Stimulated activated naive CD8-positive, alpha-beta T cell treated with anti-CD3 and anti-CD28 coated beads, Interleukin-15, Interleukin-2, amounts not matched to agents 100 U/mL and 50 U/mL, for 24 hours (primary cell): ENCODE measurements at places on chromosomes 13 and 19.

DNA sequence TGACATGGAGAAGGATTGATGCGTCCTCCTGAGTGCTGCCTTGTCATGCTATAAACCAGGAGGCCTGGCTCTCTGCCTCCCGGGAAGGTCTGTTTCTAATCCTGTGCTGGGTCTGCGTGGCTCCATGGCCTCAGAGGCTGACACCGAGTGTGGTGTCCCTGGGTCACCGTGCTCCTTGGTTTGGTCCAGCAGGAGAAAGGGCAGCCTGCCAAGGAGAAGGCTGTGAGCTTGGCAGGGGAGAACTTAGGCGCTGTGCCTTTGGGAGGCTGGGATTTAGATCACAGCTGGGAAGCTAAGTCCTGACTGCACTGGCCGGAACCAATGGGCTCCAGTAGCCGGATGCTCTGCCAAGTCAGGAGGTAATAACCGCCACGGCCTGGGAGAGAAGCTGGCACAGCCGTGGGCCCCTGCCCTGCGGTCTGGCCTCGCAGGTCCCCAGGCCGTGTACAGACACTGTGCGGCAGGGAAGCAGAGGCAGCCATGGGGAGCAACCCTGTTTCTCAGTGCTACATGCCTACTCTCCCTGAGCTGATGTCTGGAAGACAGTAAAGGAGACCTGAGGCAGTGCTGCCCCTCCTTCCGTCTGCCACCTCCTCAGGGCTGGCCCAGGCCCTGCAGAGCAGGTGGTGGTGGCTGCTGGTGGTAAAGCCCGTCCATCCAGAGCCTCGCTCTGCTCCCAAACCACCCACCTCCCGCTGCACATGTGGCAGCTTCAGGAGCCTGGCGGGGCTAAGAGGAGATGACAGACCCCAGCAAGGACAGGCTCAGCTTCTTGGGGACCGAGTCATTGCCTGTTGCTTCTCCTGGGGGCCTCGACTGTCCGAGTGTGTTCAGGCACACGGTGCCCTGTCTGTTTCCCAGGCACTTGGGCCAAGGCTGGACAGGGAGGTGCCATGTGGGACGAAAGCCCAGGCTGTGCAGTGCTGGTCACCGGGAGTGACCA lies 44.9 kb downstream of the C13orf46 start:
- DNase-seq: no peak

GRCh38 chr19:42498169-42498757 lies 30.0 kb downstream of the CEACAM1 start:
- DNase-seq: no peak

GRCh38 chr19:47228168-47228936 lies 2.6 kb downstream of the BBC3 start:
- DNase-seq: peak; percentile 56

DNA sequence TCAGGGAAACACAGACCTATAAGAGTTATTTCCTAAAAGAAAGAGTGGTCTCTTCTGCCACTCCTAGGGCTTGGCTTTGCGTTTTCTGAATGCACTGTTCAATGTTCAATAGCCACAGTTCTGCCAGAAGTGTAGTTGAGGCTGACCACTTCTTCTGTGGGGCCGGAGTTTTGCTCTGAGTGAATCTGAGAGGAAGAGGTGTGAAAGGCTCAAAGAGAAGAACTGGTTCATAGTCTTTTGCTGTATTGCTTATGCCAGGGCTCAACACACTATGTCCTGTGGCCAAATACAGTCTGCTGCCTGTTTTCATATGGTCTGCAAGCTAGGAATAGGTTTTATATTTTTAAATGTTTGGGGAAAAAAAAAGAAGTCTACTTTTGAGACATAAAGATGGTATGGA lies 128.2 kb downstream of the STOML3 start:
- no peak for DNase-seq

GRCh38 chr19:13574933-13575332 lies 68.7 kb upstream of the CACNA1A start:
- no peak for DNase-seq

DNA sequence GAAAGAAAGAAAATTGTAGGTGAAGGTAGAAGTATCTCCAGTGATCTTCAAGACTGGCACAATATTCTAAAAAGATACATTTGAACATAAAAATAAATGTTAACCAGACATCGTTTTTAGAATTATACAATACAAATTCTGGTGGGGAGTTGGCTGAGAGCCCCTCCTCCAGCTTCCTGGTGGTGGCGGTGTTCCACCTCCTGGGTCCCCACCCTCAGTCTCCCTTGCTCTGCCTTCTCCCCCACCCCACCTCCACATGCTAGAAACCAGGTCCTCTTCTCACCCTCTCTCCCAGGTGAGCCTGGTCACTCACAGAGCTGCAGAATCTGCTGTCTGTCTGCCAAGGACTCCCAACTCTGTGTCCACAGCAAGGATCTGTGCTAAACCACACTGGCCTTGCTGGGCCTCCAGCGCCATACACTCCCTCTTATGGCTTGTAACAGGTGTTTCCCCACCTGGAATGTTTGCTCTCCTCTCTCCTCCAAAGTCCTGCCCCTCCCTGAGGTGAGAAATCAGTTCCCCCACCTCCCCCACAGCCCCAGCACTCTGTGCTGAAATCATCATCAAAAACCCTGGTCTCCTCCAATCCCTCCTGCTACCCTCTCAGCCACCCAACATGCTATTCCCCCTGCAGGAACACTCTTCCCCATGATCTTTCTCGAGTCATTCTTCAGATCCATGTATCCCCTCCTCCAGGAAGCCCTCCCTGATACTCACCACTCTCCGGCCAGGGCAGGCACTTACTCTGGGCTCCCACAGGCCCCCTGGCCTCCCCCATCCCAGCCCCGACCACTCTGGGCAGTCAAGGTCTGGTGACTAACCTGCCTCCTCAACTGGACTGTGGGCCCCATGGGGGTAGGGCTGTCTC lies 20.5 kb upstream of the CYP2S1 start:
- DNase-seq: no peak

- DNase-seq: no peak
Measured at GRCh38 chr19:3701200-3701599, 932 bp upstream of the PIP5K1C start.

DNA sequence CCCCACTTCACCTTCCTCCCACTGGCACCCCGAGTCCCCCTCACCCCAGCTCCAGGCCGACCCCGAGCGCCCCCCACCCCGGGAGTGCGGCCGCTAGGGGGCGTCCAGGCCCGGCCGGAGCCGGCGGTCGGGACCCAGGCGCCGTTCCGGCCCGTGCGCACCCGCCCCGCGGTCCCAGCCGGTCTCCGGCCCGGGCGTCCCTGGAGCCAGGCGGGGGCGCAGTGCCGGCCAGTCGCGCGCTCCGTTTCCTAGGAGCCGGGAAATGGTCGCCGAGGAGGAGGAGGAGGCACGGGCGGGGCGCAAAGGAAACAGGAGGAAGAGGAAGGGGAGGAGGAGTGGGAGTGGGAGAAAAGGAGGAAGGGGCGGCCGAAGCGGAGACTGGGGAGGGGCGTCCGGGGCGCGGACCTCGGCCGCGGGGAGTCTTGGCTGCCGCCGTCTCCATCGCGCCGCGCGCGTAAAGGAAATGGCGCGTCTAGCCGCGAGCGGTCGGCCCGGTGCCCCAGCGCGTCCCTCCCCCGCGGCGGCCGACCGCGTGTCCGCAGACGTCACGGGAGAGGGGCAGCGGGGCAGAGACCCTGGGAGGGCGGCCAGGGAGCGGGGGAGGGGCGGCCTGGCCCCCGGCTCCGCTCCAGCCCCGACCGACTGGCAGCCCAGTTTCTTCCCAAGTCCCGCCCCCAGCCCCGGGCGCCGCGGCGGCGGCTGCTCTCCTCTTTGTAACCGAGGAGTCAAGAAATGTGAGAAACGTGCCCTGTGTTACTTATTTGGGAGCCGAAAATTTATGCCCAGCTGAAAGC lies 1.1 kb upstream of the KCTD15 start:
- peak; percentile 83 for DNase-seq

GRCh38 chr19:55549500-55550320 lies 4.4 kb upstream of the SBK3 start:
- DNase-seq: no peak

DNA sequence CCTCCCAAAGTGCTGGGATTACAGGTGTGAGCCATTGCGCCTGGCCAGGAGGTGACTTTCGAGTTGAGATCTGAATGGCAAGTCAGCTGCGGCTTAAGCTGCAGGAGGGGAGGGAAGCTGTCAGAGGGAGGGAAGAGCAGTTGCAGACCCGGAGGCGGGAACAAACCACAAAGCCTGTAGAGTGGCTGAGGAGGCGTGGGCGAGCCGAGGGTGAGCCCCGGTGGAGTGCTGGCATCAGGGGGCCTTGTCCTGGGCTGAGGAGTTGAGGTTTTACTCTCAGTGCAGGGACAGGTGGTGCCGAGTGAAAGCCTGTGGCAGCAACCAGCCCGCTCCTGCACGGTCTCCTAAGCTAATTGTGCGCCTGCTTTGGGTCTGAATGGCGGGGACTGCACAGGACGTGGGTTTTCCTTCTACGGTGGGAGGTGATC lies 24.2 kb downstream of the PPP1R37 start:
- peak; percentile 82 for DNase-seq

- no peak for DNase-seq
Measured at GRCh38 chr13:90640976-90641375, 706.5 kb upstream of the MIR17HG start.

DNA sequence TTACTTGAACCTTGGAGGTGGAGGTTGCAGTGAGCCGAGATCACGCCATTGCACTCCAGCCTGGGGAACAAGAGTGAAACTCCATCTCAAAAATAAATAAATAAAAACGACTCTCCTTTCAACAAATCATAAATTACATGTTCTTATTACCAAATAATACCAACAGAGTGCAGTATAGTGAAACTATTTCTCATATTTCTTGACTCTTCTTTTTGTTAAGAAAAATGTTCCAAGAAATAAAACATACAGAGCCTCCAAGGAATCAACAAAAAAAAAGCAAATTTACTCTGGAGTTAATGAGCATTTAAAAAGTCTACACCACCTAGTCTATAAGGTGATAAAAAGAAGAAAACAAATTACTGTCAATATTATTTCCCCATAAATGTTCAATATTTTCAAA lies 188.8 kb downstream of the KLF12 start:
- DNase-seq: no peak

DNA sequence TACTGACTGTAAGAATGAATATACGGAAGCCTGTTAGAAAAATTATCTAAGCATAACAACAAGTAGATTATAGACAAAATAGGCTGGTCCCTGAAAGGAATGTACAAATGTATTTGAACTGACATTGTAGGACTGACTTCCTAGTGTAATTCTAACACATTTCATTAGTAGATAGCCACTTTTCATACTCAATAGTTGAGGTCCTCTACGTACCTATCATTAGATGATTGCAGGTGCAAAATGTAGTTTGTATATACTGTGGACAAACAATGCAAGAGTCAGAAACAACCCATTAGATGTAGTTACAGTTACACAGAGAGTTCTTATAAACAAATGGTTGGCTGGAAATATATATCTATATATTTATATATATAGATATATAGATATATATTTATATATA lies 402.3 kb upstream of the SLITRK6 start:
- DNase-seq: no peak

DNA sequence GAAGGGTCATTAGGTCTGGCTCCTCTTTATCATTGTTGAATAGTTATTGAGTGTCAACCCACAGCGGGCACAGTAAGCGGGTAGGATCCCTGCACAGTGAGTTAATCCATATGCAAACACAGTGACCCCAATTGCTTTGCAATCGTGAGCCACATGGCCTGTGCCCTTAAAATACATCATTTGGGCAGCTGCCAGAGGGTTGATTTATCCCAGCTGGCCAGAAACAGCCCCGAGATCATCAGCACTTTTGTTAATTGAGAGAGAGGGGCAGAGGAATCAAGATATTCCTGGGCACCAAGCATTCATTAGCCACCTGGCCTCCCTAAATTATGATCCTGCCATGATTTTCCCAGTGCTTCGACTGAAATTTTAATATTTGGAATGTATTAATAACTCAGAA lies 9.8 kb upstream of the CNMD start:
- no peak for DNase-seq

DNA sequence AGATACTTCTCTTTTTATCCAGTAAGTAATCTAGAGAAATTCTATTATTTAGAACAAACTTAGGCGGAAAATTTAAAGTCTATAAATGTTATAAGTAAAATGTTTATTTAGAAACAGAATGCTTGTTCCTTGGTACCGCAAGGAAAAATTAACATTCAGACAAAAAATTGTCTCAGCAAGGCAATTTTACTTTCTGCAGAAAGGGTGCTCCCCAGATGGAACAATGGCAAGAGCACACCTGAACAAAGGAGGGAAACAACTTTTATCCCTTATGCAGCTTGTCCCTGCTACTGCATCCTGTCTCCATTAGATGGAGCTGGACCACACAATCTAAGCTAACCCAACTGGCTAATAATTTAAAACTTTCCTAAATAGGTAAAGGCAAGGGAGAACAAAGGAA lies 6.5 kb upstream of the ZNF708 start:
- DNase-seq: no peak

DNA sequence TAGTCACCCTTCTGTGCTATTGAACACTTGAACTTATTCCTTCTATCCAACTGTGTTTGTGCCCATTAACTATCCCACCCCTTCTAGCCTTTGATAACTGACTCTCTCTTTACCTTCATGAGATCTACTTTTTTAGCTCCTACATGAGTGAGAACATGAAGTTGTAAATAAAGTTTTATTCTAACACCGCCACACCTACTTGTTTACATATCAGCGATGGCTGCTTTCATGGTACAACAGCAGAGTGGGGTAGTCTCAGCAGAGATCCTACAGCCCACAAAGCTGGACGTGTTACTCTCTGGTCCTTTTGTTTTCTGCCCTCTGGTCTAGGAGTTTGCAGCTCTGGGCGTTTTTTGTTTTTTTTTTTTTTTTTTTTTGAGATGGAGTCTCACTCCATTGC lies 23.7 kb downstream of the VSTM1 start:
- DNase-seq: no peak

- peak; percentile 95 for DNase-seq
Measured at GRCh38 chr19:58451358-58452101, at the start of gene ZNF324B. TSS of gene ZNF324B (plus strand) at chr19:58451622. CDS start at chr19:58453702, 2,080 bp downstream.

DNA sequence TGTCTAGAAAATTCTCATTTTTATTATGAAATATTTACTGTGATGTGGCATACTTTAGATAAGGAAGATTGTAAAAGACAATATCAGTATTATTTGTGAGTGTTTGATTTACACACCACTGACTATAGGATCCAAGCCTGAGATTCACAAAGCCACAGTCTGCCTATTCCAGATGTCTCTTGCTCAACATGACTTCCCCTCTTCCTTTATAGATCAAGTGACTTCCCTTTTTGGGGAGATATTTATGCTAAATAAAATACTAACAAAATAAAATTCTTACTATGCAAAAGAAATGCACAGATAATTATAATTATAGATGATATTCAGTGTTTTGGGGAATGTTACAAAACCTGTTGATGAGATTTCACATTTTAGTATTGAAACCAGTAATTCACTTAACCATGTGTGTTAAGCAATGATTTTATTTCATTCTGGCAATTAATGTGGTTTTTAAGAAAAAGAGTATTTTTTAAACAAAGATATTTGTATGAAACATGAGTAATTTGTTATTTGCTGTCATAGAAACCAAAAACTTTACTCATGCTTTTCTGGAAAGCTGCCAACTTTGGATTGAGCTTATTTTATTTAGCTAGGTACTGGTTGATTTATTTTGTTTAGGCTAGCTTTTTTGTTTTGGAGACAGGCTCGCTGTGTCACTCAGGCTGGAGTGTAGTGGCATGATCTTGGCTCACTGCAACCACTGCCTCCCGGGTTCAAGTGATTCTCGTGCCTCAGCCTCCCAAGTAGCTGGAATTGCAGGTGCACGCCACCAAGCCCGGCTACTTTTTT lies 13.7 kb upstream of the GPR183 start:
- no peak for DNase-seq
